ENCODE measurements at places on chromosomes 5 and 9. TPM values are rescaled to one million over a fixed set of nuclear protein-coding genes. Genes with fewer than 3 reads are reported as not detected.

The SHC3 gene
- 0.10 TPM for total RNA-seq

The INVS gene
- total RNA-seq = 16.1 TPM

The SLC36A3 gene
- not detected for total RNA-seq

The LCN2 gene
- total RNA-seq = 2.7 TPM

The SNX2 gene
- 25.9 TPM for total RNA-seq

The ENC1 gene
- total RNA-seq = 5.8 TPM

The MOCS2 gene
- total RNA-seq = 42.5 TPM

The DMAC1 gene
- 25.8 TPM for total RNA-seq

The ALDH1A1 gene
- 527 TPM for total RNA-seq

The ADGRD2 gene
- not detected for total RNA-seq

The SNX24 gene
- 8.2 TPM for total RNA-seq

The TMEM252 gene
- total RNA-seq = not detected

The OCLN gene
- total RNA-seq = 27.3 TPM

The PCDHGB2 gene
- 0.81 TPM for total RNA-seq

The EIF4EBP3 gene
- 11.3 TPM for total RNA-seq

The FAT2 gene
- total RNA-seq = not detected
